Stimulated activated CD8-positive, alpha-beta memory T cell treated with anti-CD3 and anti-CD28 coated beads, Interleukin-15, amount 100 ng/mL, for 4 hours (primary cell): ENCODE measurements at places on chromosomes 1 and 21.

GRCh38 chr1:24656046-24656445, 12.9 kb downstream of the SRRM1 start:
- no peak for DNase-seq

DNA sequence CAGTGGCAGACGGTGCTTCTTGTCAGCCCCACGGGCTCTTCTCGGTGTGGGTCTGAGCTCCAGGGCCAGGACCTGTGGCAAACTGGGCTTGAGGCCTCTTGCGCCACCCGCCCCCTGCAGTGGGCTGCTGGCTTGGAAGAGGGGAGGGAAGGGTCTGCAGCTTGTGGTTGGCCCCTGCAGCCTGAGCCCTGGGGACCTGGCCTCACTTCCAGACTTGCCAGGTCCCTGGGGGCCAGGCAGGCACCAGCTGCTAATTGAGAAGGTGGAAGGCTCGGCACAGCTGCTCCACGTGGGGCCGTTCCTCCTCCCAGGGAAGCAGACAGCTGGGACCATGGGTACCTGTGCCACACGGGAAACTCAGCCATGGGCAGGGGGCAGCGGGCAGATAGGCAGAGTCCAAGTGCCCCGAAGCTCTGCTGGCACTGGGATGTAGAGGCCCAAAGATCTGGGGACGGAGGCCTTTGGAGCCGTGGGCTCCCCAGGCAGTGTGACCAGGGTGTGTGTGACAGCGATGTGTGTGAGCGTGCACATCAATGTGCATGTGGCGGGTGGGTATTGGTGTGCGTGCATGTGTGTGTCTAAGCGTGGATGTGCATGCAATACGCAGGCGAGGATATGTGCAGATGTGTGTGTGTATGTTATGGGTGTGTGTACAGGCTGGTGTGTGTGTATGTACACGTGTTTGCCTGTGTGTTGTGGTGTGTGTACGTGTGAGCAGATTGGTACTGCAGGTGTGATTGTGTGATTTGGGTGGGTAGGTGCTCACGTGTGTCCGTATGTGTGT, 39.3 kb downstream of the TP73 start:
- no peak for DNase-seq

GRCh38 chr1:201827321-201828216, 1.4 kb upstream of the IPO9 start:
- DNase-seq: no peak

GRCh38 chr1:44695671-44696070, 21.2 kb downstream of the ARMH1 start:
- DNase-seq: no peak

GRCh38 chr21:8989261-8989711, 1532.1 kb upstream of the TPTE start:
- no peak for DNase-seq

DNA sequence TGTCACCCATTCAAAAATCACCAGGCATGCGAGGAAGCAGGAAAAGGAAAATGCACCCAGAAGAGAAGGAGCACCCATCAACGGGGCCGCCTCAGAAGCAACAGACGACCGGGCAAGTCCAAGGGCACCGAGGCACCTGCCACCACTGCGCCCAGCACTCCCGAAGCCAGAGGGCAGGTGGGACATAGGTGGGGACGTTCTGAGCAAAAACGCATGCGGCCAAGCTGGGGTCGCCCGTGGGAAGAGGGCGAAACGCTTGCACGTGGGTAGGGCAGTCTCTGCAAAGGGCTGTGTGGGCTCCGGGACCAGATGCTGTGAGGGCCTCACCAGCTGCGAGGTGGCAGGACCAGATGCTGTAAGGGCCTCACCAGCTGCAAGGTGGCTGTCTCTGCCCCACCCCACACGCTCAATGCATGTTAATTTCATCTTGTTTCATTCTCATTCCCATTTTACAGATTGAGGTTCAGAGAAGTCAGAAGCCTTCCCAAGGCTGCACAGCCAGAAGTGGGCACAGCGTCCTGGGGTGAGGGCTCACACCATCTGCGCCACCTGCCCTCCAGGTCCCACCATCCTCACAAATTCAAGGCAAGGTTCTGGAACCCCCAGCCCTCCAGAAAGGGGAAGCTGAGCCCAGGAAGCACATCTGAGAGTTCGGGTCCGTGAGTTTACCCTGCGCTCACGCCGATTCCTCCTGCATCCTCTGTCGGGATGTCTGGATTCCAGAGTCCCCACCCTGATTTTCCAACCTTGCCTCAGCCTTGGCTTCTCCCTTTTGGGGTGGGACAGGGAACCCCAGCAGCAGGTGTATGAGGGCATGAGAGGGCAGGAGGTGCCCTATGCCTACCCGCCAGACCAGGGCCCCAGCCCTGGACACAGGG, 8.2 kb upstream of the SAMD11 start:
- DNase-seq: no peak

GRCh38 chr1:87127581-87127980, 201.1 kb upstream of the LMO4 start:
- no peak for DNase-seq
